Lung (tissue), 17 donors: ENCODE measurements at places on chromosomes 3 and 15.

DNA sequence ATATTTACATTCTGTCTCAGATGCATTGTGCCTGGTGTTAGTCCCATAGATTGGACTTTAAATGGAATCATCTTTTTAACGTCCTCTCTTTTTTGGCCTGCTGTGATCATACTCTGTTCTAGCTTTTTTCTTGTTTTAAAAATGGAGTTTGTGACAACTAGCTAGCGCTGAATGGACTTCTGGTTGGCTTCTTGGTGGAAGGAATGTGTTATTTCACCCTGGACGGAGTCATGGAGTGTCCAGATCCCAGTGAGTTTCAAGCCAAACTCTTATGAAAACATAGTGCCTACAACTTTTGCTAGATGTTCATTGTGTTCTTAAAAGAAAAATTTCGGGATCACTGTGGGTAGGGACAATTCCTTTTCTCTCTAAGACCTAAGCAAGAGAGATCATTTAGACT is 192.6 kb downstream of the TCF12 start:
- no peak for DNase-seq

DNA sequence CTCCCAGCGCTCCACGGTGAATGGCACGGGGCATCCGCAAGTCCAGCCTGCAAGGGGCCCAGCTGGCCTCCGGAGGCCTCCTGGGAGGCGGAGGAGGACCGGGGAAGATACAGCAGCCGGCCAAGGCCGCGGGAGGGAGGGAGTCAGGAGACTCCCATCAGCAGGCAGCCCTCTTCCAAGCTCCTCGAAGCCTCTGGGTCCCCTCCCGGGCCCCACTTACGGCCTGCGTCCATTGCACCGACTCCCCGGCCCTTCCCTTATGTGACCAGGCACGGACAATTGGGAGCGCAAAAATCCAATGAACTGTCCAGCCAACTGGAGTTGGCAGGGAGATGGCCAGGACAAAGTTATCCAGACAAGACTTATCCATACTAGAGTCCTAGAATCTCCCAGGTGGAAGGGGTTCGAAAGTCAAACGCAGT is 668 bp downstream of the MFGE8 start:
- DNase-seq: peak; percentile 65

- DNase-seq: peak; percentile 72
Observed at GRCh38 chr3:142447301-142447851, 461 bp downstream of the XRN1 start.

DNA sequence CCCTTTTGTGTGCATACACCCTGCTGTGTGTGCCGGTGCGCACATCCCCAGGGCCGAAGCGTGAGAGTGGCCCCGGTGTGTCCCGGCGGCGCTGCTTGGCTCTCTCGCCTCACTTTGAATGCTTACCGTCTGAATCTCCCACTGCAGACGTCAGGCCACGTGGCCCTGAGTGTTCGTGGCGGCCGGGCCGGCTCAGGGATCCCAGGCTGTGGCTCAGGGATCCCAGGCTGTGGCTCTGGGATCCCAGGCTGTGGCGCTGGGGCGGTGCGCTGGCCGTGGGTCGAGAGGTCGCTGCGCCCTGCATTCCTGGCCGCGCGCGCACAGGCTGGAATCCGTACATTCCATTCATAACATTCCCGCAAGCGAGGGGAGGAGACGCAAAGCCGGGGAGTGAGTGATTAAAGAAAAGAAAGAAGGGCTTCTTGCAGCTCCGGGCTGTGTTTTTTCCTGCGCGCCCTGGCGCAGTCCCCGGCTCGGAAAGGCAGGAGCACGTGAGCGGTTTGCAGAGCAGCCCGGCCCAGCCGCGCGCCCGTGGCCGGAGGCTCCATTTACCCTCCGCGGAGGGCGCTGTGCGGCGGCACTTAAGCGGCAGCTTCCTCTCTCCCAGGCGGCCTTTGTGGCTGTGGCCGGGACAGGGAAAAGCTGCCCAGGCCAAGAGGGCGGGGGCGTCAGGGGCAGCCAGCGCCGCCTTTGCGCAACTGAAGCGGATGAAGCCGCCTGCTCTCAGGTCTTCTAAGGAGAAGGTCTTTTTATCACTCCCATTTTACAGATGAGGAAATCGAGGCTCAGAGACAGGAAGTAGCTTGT is 87.0 kb upstream of the ALDH1L1 start:
- DNase-seq: peak; percentile 91

DNA sequence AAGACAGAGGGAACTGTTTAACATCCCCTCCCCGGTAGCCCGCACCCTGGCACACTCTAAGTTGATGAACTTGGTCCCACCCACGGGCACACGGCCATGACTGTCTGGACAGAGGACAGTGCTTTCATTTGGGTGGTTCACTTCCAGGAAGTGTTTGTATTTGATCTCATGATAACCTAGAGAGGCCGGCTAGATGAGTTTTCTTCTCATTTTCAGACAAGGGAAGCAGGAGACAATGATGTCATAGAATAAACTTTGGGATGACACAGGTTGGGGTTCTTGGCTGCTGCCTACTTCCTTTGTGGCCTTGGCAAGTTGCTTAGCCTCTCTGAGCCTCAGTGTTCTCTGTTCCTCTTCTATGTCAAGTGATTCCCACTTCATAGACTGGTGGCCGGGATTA is 16.1 kb upstream of the LYSMD4 start:
- DNase-seq: no peak

DNA sequence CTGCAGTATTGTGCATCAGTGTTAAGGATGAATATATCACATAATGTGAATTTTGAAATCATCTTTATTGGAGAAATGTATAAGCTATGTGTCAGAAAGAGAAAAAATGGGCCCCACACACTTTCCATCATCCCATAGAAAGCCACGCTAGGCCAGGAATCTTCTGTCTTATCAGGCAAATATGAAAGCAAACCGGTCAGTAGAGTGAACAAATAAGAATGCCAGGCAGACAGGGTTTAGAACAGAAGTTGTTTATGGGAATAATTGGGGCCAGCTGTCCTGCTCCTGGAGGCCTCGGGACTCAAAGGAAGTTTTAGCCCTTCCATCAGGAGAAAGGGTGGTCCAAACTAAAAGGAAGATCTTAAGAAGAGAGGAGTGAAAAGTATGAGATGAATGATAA is 39.5 kb downstream of the ZNF280D start:
- peak; percentile 11 for DNase-seq

DNA sequence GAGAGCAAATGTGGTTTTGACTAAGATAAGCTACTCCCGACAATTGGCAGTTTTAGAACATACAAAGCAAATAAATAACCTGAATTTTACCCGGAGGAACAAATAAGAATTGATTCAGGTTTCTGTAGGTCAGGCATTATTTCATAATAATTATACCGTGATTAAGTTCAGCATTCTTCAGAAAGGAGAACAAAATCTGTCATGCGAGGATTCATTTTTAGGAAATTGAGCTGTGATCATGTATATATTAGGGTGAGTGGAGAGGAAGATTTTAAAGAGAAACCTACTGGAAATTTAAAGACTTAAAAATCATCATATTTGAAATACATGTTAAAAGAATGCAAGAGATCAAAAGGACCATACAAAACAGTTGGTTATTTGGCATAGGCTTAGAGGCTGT is 20.5 kb downstream of the ZNF609 start:
- no peak for DNase-seq

GRCh38 chr3:119697394-119697793 is 5.4 kb upstream of the CFAP91 start:
- no peak for DNase-seq

GRCh38 chr3:49733551-49733950 is 9.8 kb upstream of the GMPPB start:
- no peak for DNase-seq

- no peak for DNase-seq
Observed at GRCh38 chr3:126338790-126339288, 18.4 kb downstream of the KLF15 start.

DNA sequence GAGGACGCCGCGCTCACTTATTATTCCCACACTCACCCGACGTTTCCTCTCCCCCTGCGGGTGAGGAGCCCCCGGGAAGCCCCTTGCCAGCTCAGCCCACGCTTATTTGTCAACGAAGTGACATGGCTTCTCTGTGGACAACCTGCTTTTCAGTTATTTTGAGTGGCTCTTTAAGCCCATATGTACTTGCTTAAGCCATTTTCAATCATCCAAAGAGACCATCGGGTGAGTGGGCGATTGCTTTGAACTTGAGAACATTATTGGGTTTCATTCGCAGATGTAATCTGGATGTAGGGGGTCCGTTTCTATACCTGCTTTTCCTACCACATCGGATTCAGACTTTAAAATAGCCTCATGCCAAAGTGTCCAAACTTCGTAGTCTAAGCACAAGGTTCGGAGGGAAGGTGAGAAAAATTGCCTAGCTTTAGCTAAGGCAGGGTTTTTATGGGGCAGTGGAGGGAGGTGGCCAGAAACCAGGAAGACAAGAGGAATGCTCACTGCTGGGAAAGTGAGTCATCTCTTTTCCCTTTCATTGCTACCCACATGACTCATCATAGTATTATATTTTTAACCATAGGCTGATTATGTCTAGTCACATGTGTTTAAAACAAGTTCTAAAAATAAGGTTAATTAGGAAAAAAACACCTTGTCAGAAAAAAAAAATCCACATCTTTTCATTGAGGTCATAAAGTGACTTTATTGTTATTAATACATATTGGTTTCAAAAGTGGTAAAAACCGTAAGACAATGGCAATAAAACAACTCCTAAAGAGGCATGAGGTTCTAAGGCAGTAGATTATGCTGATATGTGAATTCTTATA is 773.1 kb upstream of the NR2F2 start:
- no peak for DNase-seq

DNA sequence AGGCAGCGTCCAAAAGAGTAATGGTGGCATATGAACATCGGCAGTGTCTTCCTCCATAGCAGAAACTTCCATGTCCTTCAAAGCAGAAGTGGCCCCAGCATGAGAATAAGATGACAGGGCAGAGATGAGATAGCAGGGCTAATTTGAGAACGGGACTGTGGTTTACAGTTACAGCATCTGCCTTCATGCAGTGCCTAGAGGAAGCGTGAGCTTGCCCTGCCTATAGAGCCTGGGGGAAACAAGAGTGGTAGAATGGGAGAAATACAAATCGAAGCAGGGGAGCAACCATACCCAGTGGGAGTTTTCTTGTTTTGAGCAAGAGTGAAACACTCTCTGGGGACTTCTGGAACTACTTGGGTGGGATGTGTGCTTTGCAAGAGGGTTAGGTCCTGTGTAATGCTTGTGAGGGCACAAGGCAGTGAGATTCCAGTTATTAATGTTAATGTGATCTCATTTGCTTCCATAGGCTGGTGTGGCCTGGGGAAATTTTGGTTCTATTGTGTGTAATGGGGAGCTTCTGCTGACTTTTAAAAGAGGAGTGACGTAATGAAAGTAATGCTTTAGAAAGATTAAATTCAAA is 616.9 kb downstream of the ZIC1 start:
- no peak for DNase-seq

GRCh38 chr3:193805448-193805847 is 212.4 kb downstream of the OPA1 start:
- peak; percentile 46 for DNase-seq

GRCh38 chr15:64236156-64236894 is 73.5 kb upstream of the PPIB start:
- no peak for DNase-seq

DNA sequence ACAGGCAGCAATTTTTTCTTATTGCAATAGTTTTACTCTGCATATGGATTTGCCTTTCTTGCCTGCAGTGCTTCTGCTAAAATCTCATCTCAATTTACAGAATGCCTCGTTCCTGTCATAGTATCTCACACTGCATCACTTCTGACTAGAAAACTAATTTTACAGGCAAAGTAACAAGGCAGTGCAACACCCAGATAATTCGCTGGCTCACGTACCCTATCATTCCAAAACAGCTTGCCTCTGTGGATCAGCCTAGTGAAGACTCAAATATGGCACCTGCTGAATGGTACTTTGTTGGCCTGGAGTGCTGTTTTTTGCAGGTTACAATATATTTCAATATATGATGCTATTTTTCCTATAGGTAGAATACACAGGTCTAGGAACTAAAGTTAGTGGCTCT is 5.3 kb downstream of the EIF5A2 start:
- no peak for DNase-seq

- DNase-seq: no peak
Observed at GRCh38 chr15:37368961-37369360, 268.6 kb upstream of the MEIS2 start.

GRCh38 chr3:32422943-32423342 is 31.3 kb downstream of the CMTM7 start:
- DNase-seq: no peak

DNA sequence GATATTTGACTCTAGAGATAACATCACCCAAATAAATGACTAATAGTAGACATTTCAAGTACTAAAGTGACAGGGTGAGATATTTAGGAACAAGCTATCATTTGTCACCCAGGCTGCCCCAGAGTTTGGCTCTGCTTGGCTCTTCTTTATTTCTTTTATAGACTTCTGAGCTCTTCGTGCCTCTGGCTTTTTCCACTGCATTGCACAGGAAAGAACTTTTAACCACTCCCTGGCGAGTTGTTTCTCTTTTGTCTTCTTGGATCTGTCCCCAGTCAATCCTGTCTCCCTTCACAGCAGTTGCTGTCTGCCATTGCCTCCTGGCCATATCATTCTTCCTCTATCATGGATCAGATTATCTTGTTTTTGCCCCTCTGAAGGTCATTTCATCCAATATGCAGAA is 339.2 kb upstream of the DCBLD2 start:
- no peak for DNase-seq

DNA sequence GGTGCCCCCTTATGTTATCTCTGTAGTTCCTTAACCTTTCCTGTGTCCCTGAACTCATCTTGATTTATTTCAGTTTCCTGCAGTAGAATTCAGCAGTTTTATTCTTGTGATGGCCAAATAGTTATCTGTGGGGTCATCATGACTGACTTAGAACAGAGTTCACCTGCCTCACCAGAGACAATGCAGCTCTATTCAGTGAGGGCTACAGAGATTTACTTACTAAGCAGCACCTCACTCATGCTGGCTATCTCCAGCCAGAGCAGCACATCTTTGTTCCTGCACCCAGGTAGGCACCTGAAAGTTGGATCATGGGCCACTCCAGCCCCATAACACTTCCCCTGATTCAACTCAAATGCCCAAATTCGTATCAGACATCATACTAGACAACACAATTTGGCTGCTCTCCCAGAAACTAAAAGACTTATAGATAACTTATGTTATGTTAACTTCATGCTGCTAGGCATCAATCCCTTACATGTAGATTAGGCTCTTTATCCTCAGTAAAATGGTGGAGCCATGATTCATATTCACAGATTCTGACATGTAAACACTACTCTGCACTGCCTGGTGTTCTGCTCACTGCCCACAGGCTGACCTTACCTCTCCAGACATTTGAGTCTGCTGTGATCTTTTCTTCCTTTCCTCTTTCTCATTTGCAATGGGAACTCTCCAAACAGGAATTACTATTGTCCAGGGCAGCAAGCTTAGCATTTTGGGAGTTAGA is 9.3 kb upstream of the GOLGB1 start:
- no peak for DNase-seq
